Body of pancreas (tissue), 4 donors: ENCODE measurements at places on chromosomes 12 and 14.
A peak's percentile ranks its signal among the peaks of the same experiment; 100 is the strongest.

GRCh38 chr14:68942296-68943035 is 36.6 kb downstream of the ACTN1 start:
- peaks cover 98% of the 10 kb centered on the region for H3K4me1 ChIP-seq
- no peaks in the 10 kb centered on the region for H3K36me3 ChIP-seq
- DNase-seq: no peak

DNA sequence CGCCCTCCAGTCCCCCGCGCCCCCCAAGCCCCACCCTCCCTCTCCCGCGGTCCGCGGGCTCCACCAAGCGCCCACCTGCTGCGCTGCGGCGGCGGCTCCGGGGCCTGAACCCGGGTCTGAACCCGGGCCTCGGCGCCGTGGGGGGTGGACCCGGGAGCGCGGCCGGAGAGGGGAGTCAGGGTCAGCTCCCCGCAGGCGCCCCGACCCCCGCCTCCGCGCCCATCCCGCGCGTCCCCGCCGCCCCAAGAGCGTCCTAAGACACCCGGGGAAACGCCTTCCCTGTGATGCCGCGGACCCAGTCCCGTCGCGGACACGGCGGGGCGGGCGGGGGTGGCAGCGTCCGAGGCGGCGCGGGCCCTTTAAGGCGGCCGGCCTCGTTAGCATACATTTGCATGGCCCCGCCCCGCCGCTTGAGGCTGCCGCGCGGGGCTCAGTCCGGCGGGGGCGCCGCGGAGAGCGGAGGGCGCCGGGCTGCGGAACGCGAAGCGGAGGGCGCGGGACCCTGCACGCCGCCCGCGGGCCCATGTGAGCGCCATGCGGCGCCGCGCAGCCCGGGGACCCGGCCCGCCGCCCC is at the start of gene MMP17:
Gene MMP17, plus strand, starts transcription at position 433 of the 574 bp plus-strand sequence. Its CDS starts 102 bp downstream, at position 535.
- no peaks in the 10 kb centered on the region for H3K27me3 ChIP-seq
- no peak within 1 kb of the TSS for H3K27ac ChIP-seq

GRCh38 chr14:66038618-66039017 is 447.6 kb upstream of the CCDC196 start:
- DNase-seq: peak; percentile 37
- H3K36me3 ChIP-seq: no peaks in the 10 kb centered on the region
- H3K27me3 ChIP-seq: no peaks in the 10 kb centered on the region
- H3K27ac ChIP-seq: no peak overlapping the region
- no peak overlapping the region for H3K4me3 ChIP-seq
- no peaks in the 10 kb centered on the region for H3K4me1 ChIP-seq

GRCh38 chr12:54040148-54040494 is 7.3 kb downstream of the HOXC5 start:
- peaks cover 3% of the 10 kb centered on the region for H3K27me3 ChIP-seq
- no peak for DNase-seq
- no peaks in the 10 kb centered on the region for H3K4me1 ChIP-seq
- H3K36me3 ChIP-seq: no peaks in the 10 kb centered on the region
- no peak overlapping the region for H3K27ac ChIP-seq

GRCh38 chr14:61343991-61344405 is 22.6 kb downstream of the PRKCH start:
- DNase-seq: no peak
- no peaks in the 10 kb centered on the region for H3K4me1 ChIP-seq
- no peak overlapping the region for H3K4me3 ChIP-seq
- peak overlapping the region; percentile 69 for H3K27ac ChIP-seq
- H3K36me3 ChIP-seq: no peaks in the 10 kb centered on the region

- no peak overlapping the region for H3K27ac ChIP-seq
- H3K36me3 ChIP-seq: no peaks in the 10 kb centered on the region
- H3K4me1 ChIP-seq: peaks cover 11% of the 10 kb centered on the region
- no peak for DNase-seq
- no peak overlapping the region for H3K4me3 ChIP-seq
These were observed 183.1 kb downstream of the KLHL28 start for GRCh38 chr14:44778604-44779003.
